ENCODE measurements at places on chromosomes 3 and 15.

DNA sequence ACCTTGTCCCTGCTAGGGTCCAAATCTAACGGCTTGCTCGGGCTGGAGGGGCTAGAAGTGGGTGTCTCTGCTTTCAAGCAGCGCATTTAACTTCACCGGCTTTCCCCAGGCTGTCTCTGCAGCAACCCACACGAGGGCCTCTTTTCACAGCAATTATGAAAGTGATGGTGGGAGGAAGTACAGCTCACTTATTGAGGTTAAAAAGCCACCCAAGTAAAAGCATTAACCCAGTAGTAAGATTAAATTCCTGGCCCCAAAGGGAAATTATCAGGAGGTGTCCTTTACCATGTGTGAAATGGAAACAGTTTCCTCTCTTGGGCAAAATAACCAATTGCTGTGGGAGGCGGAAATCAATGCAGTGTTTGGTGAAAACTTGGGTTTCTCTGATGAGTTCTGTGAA is 41.1 kb downstream of the NGRN start:
- DNase-seq, result no peak

DNA sequence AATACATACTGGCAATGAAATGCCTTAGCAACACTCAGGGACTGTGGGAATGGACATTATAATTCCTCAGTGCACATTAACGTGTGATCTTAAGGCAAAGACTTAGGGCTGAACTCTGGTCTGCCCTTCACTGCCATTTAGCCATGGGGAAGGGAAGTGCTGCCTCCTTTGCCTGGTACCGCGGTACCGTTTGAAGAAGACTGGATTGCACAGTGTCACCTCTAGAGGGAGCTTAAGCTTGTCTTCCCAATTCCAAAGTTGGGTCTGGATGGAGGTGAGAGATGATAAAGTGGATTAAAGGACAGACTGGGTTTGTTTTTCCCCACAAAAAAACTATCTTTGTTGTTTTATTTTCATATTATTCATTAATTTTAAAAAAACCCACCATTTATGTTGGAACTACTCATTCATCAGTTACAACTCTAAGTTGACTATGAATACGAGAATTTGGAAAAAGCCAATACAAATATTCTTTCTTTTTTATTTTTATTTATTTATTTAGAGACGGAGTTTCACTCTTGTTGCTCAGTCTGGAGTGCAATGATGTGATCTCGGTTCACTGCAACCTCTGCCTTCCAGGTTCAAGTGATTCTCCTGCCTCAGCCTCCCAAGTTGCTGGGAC is 60.0 kb upstream of the SYN2 start:
- DNase-seq, result no peak

DNA sequence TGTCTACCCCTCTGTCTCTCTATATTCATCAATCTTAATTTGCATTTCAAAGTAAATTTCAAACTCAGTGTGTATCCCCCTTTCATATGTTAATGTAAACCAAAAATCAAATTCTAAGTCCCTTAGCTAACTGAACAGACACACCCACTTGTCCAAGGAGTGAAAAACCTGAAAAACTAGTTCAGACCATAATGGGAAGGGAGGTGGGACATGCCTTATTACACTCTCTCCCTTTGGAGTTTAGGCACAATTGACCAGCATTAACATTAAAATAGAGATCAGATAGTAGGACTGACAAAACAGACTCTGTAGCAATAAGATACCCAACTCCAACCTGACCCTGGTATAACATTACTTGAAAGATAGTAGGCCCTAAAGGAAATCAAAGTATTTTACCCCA is 247.7 kb upstream of the GADL1 start:
- DNase-seq, result no peak

DNA sequence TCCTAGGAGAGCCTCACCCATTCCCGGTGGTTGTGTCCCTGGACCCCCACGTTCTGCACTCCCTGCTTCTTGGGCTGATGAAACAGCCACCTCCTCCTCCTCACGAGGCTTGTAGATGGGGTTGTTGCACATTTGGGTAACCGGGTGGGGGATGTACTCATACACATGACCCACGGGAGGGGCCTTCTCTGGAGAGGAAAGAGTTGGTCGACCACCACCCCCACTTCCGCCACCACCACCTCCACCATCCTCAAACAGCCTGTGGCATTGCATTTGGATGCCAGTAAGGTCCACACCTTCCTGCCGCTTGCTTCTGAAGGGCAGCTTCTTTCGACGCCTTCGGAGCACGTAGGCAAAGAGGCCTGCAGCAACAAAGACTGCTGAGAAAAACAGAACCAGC is 7.7 kb downstream of the SLITRK3 start:
- DNase-seq, result no peak

- no peak for DNase-seq
Observed at GRCh38 chr15:84856731-84857417, 27.6 kb upstream of the SLC28A1 start.
